Activated naive CD8-positive, alpha-beta T cell treated with anti-CD3 and anti-CD28 coated beads, Interleukin-2, amount 50 U/mL, for 24 hours (primary cell): ENCODE measurements at places on chromosomes 2 and 18.

DNA sequence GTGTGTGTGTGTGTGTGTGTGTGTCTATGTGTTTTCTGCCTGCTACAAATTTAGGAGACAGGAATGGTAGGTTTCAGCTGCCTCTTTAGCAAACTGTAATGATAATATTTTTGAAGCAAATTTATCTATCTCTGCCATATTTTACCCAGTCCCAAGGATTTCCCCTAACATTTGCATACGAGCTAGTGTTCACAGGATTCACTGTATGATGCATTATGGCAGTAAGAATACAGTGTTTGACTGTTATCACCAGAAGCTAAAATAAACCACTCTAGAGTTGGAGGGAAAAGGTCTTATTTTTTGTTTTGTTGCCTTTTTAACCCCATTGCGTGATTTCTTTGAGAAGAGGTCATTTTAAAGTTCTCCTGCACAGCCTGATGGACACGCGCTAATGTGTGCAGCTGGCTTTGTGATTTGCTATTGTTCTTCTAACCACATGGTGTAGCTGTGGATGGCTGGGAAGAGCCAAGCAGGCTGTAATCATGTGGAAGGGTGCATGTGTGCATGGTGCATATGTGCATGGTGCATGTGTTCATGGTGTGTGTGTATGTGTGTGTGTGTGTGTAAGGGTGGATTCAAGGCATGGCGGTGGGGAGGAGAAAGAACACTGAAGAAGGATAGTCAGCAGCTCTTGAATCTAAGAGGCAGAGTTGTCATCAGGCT is 62.4 kb downstream of the PLB1 start:
- DNase-seq = no peak

DNA sequence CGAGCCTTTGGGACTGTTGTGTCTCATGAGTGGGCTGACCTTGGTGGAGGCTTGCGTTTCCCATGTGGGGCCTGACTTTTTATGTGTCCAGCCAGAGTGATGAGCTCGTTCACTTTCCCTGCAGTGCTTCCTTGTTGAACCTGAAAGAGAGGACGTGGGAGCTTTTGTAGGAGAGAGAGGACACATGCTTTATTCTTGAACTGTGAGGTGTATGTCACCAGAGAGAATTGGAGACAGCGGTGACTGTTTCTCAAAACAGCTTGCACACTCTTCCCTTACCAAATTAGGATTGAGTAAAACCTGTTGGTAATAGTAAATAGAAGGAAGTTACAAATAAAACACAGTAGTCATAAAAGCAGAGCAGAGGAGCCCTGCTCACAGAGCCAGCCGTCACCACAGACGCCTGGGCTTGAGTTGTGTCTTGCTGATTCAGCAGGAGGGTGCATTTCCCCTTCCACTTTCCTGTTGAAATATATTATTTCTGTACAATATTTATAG is 60.7 kb downstream of the INPP4A start:
- DNase-seq = no peak

GRCh38 chr2:23533338-23533695 is 148.3 kb downstream of the KLHL29 start:
- DNase-seq = no peak

GRCh38 chr2:223062396-223062795 is 10.4 kb downstream of the KCNE4 start:
- no peak for DNase-seq
